ENCODE measurements at places on chromosomes 11 and 22.
A peak's percentile ranks its signal among the peaks of the same experiment; 100 is the strongest.

DNA sequence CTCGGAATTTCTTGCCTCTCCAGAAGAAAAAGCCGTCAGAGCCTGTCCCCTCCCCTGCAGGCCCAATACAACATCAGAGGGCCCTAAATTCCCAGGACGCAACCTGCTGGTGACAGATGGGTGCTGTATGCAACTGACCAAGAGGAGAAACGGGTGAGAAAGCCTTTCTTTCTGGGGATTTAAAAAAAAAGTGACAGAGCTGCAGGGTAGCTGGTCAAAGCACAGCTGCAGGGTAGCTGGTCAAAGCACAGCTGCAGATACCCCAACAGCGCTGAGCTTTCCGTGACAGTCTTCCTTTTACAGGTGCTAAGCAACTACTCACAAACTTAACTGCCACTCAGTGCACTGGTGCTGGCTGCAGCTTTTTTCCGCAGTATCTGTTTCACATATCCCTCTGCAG, 17.8 kb downstream of the AP1B1 start:
- DNase-seq: no peak

- DNase-seq: no peak
These were observed 151.8 kb upstream of the TIMP3 start for GRCh38 chr22:32649515-32650200.

DNA sequence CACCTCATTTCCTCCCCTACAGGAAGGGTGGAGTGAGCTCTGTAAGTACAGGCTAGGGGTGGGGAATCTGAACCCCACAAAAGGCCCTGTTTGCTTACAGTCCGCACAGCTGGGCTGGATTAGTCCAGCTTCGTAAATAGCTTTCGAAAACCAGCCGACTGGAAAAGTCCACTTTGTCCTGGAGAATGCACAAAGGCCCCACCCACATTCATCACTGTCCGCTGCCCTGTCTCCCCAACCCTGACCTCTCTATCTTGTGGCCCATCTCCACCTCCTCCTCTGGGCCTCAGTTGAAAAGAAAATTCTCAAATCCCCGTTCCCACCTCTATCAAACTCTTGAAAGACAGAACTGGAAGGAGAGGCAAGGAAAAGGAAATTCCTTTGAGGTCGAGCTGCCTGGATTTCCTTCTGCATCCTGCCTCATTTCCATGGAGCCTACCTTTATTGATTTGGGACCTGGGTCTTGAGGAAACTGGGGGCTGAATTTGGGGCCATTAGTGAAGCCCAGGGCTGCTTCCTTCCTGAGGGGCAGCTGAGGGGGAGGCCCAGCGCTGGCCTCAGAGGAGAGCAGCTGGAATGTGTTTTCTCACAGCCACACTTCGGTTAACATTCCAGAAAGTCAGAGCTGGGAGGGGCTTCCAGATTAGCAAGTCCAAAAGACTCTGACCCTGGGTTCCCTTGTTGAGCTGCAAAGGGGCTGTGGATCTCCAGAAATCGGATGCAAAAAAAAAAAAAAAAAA, 147.6 kb downstream of the FBXO7 start:
- DNase-seq: no peak

DNA sequence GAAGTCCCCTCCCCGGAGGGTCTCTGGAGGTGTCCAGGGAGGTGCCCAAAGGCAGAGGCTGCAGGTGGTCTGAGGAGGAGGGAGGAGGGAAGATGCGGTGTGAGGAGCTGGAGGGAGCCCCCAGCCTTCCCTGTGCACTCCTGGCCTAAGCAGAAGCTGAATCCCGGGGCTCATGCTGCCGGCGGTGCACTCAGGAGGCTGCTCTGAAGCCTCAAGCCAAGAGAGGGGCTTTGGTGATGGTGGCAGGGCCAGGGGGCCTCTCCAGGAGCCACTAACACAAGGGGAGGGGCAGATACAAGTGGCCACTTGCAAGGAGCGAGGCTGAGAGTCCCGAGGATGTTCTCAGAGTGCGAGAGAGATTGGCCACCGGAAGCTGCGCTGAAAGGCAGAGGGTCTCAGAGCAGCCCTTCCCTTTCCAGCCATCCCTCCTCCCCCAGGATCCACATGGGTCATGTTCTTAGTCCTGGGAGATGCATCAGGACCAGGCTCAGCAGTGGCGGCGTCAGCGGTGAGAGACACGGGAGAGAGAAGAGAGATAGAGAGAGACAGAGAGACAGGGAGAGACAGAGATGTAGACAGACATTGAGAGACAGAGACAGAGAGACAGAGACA, 774 bp upstream of the MRGPRG start:
- DNase-seq: no peak

DNA sequence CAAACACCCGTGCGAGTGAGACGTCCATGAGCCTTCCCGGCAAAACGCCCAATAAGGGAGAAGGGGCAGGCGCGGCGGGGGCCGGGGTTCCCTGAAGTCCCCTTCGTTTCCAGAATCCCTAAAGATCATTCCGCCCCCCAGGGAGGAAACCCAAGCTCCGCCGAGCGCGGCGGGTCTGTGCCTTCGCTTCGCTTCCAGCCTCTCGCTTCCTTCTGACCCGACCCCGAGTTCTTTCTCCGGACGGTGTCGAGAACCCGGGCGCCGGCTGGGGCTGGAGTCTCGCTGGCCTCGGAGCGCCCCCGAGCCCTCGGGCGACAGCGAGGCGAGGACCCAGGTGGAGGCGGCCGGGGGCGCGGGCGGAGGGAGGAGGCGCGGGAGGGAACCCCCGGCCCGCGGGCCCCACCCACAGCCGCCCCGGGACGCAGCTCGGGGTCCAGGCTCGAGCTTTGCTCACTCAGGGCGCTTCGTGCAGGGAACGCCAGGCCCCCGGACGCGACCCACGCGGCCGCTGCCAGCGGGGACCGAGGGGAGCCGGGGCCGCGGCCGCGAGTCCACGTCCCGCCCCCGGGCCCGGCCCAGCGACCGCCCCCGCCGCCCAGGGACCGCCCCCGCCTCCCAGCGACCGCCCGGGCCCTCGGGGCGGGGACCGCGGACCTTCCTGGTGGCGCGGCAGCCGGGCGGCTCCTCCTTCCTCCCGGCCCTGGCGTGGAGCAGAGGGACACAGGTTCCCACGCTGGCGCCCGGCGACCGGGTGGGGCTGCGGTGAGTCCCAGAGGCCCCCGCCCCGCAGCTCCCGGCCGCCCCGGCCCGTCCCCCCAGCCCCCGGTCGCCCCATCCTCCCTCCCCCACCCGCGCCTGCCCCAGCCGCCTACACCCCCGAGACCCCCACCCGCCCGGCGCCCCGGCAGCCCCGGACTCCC, at the start of gene PGGHG:
PGGHG (plus strand) TSS at position 649 of the 920 bp plus-strand sequence. CDS start 691 bp downstream, outside the sequence.
- DNase-seq: peak; percentile 96

DNA sequence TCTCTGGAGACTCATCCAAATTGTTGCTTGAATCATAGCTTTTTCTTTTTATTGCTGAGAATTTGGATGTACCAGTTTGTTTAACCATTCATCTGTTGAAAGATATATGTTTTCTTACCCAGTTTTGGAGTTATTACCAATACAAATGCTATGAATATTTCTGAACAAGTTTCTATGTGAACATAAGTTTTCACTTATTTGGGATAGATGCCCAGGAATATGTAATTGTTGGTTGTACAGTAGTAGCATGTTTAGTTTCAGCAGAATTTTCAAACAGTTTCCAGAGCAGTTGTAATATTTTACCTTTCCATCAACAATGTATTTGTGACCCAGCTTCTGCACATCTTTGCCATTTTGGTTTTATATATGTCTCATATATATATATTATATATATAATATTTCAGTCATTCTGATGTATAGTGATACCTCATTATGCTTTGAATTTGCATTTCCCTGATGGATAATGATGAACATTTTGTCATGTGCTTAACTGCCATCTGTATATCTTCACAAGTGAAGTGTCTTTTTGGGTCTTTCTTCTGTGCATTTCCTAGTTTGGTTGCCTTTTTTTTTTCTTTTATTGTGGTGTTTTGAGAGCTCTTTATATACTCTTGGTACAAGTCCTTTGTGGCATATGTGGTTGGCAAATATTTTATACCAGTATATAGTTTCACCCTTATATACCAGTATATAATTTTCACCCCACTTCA, 118.8 kb downstream of the LUZP2 start:
- DNase-seq: no peak

DNA sequence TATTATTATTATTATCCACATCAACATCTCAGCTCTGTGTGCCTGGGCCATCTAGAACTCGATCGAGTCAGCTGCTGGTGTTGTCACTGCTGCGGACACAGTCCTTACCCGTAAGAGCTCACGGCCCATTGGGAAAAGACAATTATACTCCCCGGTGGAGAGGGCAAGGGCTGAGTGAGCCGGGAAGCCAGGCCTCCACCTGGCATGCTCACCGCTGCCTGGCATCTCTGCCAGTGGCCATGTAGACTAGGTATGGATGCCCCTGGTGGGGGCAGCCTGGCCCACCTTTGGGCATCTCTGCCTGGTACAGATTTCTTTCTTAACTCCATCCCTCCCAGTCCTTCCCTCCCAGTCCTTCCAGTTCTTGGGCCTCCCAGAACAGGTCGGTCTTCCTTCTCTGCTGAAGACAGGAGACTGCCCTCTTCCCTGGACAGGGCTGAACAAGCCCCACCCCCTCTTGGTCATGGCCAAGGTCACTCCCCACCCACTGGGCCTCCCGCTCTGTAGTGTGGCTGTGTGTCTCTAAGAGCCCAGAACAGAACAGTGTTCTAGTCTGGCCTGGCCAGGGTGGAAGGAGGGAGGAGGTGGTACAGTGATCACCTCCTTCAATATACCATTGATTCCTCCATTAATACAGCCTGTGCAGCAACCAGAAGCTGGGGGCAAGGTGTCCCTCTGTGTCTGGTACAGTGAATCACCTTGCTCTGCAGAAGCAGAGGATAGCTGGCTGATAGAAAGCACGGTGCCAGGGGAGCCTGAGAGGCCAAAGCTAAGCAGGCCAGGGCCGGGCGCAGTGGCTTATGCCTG, 57.7 kb downstream of the FLRT1 start:
- DNase-seq: no peak

DNA sequence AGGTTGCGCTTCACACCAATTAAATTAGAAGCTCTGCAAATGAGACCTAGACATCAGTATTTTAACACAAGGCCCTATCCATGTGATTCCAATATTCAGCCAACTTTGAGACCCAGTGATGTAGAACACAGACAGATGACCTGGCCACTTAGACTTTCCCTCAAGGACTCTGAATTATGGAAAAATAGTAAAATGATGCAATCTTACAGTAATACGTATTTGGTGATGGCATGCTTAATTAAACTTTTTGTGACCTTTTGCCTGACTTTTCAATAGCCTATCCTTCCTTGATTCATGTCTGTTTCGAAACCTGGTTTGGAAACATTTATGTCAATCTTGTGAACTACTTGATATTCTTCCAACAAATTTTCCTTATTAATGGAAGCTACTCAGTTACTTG, 521.2 kb downstream of the KCNA4 start:
- DNase-seq: no peak

DNA sequence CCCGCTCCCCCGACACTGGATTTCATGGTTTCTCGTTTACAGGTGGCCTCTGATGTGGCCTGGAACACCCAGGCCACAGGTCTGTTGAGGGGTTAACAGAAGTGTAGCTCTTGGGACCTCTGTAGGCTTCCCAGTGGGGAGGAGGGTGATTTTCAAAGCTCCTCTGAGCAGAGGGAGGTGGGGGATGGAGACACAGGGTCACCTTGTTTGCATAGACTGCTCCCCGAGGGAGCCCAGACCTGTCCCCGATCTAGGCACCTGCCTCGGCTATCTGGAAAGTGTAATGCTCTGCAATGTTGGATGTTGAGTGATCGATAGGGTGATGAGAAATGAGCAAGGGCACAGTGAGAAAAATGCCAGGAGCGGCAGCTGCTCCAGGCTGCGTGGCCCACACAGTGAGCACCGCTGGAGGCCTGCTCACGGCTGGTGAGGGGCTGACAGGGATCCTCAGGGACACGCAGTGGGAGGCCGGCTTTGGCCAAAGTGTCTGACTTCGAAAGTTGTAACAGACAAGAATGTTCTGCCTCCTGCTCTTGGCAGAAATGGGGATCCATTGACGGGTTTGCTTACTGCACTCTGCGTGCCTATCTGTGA, 594.1 kb downstream of the BRD1 start:
- DNase-seq: peak; percentile 79

- no peak for DNase-seq
These were observed 921 bp downstream of the C1QTNF5 start for GRCh38 chr11:119339589-119340334.

- DNase-seq: no peak
These were observed 35.4 kb downstream of the CD82 start for GRCh38 chr11:44600839-44601383.

- no peak for DNase-seq
These were observed 480.5 kb upstream of the RAG2 start for GRCh38 chr11:37078521-37078920.

GRCh38 chr11:21385669-21386440, 716.5 kb downstream of the NELL1 start:
- no peak for DNase-seq

DNA sequence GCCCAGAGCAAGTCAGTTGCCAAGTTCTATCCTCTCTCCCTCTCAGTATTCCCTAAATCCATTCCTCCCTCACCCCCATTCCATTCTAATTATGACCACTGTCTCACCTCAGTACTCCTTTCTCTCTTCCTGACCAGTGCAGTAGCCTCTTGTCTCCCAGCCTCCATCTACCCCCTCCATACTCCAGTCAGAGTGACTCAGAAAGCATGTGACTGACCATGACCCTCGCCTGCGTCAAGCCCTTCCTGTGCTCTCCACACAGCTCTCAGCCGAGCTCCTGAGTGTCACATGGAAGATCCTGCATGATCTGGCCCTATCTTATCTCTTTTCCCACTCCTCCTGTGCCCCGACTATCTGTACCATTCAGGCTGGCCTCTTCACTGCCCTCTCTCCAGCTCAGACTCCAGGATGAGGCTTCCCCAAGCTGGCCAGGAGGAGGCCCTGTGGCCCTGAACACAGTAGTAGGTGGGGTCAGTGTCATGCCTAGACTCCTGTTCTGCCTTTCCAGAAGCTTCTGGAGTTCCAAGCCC, 42.6 kb downstream of the NEU3 start:
- no peak for DNase-seq

DNA sequence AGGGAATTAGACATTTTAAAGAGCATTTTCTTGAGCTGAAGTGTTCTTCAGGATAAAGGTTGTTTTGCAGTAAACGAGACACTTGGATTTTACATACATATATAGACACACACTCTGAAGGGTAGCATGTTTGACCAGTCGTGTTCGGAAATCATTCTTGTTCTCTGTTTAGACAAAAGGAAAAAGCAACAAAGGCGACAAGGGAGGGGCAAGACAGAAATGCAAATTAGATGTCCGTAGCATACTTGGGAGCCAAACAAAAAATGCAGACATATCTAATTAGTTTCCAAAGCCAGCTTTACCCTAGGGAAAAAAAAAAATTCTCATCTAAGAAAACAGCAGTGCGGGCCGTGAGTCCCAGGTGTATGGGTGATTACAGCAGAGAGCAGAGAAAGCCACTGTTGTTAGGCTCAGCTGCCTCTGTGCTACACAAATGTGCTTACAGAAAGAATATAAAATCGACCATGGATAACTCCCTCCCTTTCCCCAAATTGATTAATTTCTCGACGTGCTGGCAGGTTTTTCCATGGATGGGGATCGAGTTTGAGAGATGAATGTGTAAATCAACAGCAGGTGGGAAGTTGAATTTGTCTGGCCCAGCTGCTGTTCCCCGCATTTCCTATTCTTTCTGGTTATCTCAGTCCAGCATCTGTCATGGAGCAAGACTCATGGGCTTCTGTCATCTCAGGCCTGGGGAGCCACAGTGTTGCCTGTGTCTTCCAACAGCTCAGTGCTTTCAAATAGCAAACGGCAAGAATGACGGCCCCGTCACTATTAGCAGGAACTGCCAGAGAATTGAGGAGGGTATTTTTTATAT, 176.5 kb upstream of the TTC12 start:
- DNase-seq: no peak

- DNase-seq: peak; percentile 95
These were observed 10.4 kb upstream of the C1QTNF6 start for GRCh38 chr22:37198258-37199102.
